ENCODE measurements at places on chromosomes 16 and 17.

DNA sequence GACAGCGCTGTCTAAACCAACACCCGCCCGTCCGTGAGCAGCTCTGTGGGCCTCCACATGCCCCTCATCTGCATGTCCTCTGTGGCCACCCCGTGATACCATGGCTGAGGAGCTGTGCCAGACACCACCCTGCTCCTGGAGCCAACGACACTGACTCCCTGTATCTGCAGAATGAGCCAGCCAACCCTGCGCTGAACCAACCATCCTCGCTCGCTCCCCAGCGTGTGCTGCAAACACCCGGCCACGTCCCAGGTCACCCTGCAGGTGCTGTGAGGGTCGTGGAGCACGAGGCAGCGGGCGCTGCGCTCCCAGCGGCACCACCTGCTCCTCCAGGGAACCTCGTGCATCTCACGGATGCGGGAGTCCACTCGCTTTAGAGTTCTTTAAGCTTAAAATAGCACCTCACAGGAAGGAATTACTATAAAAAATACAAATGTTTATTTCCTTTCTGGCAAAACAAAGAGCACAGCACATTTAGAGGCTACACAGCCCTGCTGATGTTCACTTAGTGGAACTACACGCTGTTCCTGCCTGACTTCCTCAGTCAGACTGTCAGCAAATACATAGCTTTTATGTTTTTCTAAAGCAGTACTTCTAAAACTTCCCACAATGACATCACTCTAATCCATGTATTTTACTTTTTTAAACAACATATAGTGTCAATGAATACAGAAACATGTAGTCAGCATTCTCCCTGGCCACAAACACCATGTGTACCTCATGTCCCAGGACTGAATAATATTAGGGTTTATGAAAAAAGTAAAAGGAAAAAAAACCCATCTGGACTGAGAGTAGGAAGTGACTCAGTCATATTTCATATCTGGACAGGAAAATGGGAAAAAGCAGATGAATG is 43.5 kb downstream of the MAP1LC3B start:
- peak; percentile 63 for DNase-seq

DNA sequence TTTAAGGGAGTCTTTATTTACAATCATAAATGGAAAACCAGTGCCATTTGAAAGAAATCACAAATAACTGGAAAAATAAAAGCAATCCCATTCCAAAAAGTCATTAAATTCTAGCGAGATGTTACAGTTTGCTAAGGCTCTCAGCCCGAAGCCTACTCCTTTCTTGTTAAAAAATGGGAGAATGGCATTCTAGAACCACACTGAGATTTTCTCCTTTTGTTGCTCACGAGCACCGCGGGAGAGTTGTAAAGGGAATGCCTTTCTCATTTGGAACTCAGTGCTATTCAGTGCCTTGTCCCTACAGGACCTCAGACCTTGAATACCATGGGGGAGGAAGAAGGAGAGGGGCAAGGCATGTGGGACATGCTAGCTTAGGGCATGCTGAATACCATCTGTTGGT is 36.3 kb downstream of the GDE1 start:
- DNase-seq: no peak

DNA sequence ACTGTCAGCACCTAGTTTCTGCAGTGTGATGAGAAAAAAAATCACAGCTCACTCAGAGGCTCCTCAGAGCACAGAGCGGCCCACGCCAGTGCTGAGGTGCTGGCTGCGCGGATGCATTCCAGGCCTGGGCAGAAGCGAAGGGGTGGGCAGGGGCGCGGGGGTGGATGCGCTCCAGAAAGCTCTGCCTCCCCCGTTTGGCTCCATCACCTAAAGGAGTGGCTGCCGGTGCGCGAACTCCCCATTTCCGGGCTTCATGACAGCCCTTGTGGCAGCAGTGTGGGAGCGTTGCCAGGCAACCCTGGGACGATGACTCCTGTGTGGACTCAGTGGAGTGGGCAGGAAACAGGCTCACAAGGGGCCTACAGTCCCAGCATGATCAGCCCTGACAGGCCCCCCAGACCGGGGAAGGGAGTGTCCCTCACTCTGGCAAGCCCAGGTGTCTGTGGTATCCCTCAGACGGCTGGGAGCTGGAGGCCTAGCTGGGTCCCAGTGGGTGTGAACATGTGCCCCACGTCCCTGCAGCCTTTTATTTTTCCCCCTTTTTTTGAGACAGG is 32.8 kb upstream of the NUDT16L1 start:
- peak; percentile 62 for DNase-seq

DNA sequence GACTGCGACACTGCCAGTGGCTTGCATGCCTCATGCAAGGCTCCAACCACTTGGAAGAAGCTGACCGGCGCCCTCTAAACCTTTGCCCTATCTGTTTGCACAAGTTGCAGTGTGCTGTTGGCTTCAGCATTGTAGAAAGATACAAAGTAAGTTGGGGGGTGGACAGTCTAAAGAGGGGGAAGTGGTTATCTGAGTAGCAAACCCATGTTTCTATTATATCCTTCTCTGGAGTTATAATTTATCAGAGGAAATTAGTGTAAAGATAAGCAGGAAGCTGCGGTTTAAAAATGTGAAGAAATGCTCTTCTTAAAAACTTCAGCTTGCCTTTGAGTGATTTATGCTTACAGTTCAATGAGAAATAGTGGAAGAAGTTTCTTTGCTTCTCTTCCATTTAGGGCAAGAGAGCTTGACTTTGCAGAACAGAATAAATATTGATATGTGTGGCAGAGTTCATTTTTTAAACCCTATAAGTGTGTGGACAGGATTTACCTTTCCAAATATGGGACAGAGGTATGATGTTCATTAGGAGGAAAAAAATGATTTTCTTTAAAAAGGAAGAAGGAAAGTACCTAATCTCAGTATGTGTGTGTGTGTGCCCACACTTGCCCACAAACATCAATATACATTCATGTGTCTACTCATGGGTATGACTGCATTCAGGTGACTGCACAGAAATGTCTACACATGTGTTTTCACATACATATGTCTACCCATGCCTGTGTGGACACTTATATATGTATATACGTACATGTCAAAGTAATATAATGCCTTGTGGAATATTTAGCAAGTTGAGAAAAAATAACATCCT is 8.1 kb downstream of the AMZ2 start:
- no peak for DNase-seq

DNA sequence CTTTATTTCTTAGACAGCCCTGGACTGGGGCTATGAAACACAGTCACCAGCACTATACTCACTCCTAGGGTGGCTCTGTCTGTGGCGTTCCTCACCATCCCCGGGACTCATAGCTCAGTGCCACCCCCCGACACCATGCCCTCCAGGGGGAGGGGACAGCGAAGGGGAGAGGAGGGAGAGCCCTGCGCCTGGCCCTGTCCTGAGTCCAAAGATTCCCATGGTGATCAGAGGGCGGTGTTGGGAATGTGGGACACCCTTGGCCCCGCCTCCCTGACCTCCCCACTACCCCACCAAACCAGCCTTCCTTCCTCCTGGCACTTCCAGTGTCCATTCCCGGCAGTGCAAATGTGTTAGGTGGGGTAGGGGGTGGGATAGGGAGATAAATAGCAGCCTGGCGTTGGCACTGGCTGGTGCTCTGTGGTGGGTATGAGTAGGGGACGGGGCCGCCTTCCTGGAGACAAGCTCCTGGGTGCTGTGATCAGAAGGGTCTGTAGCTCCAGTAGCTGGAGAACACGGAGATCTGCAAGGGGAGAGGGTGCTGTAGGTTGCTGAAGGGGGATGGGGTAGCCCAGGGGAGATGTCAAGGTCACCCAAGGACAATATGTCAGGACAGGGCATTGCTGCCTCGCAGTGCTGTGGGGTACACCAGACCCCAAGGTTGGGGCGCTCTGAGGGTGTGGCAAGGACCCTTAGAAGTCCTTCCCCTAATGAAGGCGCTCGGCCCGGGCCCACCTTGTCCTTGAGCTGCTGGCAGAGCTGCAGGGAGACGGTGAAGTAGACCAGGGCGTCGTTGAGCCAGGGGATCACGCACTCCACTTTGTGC is 2.0 kb downstream of the SMIM22 start:
- DNase-seq: no peak

- no peak for DNase-seq
Observed at GRCh38 chr16:2275476-2276367, 7.8 kb upstream of the RNPS1 start.

GRCh38 chr17:48704361-48705248 is 17.7 kb downstream of the PRAC1 start:
- no peak for DNase-seq
